ENCODE measurements at places on chromosomes 5 and 9. TPM values are rescaled to one million over a fixed set of nuclear protein-coding genes. Genes with fewer than 3 reads are reported as not detected.

The PCDHGB1 gene
- total RNA-seq = 0.23 TPM

The GTF3C5 gene
- 64.6 TPM for total RNA-seq

The NUTM2F gene
- total RNA-seq = not detected

The IGFBPL1 gene
- not detected for total RNA-seq

The DRD1 gene
- total RNA-seq = not detected

The GDF9 gene
- 0.42 TPM for total RNA-seq

The PHF24 gene
- total RNA-seq = 0.27 TPM

The SLC6A7 gene
- not detected for total RNA-seq
